ENCODE measurements at places on chromosomes 5 and 9. TPM values are rescaled to one million over a fixed set of nuclear protein-coding genes. Genes with fewer than 3 reads are reported as not detected.

The MYOZ3 gene
- total RNA-seq: 3.9 TPM

The SLC36A2 gene
- total RNA-seq: not detected

The EXOSC3 gene
- total RNA-seq: 57.5 TPM

The TRPM3 gene
- 22.1 TPM for total RNA-seq

The DMGDH gene
- total RNA-seq: 2.0 TPM

The CDKN2B-AS1 gene
- 0.25 TPM for total RNA-seq

The CTXN3 gene
- total RNA-seq: 3.2 TPM

The ATP10B gene
- total RNA-seq: 3.9 TPM

The ARHGEF39 gene
- 0.25 TPM for total RNA-seq

The SHOC1 gene
- total RNA-seq: not detected

The DNAH5 gene
- total RNA-seq: 3.7 TPM

The FBLL1 gene
- total RNA-seq: 30.0 TPM

The PCDHB9 gene
- 6.6 TPM for total RNA-seq

The ST8SIA4 gene
- 38.8 TPM for total RNA-seq

The SPINK4 gene
- not detected for total RNA-seq

The TLE4 gene
- total RNA-seq: 59.5 TPM

The BARHL1 gene
- not detected for total RNA-seq

The SLC28A3 gene
- total RNA-seq: not detected

The DOCK8 gene
- 3.4 TPM for total RNA-seq

The SVEP1 gene
- 6.1 TPM for total RNA-seq

The MED7 gene
- total RNA-seq: 26.1 TPM

The SLC6A19 gene
- total RNA-seq: under 0.01 TPM

The CDKN2A gene
- 1.5 TPM for total RNA-seq

The ROPN1L gene
- 2.0 TPM for total RNA-seq

The SPARC gene
- 124 TPM for total RNA-seq

The NRARP gene
- total RNA-seq: 2.7 TPM

The MARCHF6 gene
- 270 TPM for total RNA-seq

Data from temporal lobe (tissue), 4 donors.